ENCODE measurements at places on chromosomes 7 and 10. TPM values are rescaled to one million over a fixed set of nuclear protein-coding genes. Genes with fewer than 3 reads are reported as not detected.

DNA sequence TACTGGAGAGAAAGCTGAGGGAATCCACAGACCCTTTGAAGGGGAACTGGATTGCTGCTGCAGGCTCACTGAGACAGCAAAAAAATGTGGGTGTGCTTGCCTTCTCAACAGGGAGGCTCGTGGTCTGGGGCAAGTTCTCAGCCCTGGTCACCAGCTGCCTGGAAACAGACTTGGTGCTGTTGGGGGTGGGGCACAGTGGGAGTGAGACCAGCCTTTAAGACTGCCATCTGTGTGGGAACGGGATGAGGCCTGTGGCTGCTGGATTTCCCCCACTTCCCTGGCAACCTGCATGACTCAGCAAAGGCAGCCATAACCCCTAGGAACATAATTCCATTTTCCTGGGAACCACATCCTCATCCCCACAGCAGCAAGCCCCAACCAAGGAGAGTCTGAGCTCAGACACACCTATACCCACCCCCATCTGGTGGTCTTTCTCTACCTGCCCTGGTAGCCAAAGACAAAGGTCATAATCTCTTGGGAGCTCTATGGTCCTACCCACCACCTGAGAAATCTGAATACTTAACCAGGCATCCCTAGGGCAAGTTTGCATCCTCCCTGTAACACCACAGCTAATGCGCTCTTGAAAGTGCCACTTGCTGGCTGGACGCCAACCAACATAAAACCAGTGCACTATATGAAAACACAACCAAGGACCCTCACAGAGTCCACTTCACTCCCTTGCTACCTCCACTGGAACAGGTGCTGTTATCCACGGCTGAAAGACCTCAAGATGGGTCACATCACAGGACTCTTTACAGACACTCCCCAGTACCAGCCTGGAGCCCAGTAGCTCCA, 45.0 kb upstream of the TFEC start:
- DNase-seq: peak; percentile 8

The ASAH2B gene
- 3.6 TPM for total RNA-seq

GRCh38 chr10:104639590-104640338, 1.3 kb upstream of the SORCS3 start:
- peak; percentile 41 for DNase-seq

The OR2A12 gene
- not detected for total RNA-seq

DNA sequence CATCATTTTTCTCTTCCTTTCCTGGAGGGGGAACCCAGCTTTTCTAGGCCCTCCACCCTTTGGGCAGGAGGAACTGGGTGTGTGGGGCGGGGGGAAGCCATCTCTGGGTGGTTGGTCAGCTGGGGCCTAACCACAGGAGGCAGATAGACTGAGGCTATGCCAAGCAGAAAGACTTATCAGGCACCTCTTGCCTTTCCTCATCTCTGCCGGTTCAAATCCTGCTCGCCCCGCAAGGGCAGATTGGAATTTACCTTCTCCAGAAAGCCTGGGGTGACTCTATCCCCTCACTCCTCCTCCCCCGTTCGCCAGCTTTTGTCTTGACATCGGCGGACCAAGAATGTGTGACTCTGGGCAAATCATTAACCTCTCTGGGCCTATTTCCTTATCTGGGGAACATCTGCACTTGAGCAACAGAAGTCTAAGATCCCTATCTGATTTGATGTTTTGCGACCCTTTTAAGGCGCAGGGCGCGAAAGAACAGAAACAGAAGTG, 584 bp upstream of the GARS1 start:
- DNase-seq: peak; percentile 81

The COL17A1 gene
- total RNA-seq: not detected

The INMT gene
- total RNA-seq: not detected

The GPR85 gene
- total RNA-seq: not detected

GRCh38 chr7:117072620-117073118, 119.4 kb downstream of the ST7 start:
- no peak for DNase-seq

GRCh38 chr7:123054357-123055133, 59.0 kb upstream of the TAS2R16 start:
- no peak for DNase-seq

GRCh38 chr7:152615031-152615741, 60.8 kb downstream of the XRCC2 start:
- DNase-seq: no peak

DNA sequence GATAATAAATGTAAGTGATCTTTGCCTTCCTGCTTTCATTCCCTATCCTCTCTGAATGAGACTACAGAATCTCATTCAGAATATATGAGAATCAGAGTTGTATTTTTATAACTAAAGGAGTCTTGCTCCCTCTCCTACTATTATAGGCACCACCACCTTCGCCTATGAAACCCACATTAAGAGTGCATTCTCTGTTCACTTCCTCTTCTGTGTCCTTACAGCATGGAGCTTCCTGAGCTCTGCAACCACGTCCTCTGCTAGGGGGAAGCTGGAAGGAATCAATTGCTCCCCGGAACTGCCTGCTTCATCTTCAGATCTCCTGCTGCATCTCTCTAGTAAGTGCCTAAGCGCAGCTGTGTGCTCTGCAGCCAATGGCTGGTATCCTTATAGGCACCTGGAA, 820.7 kb downstream of the GRID1 start:
- no peak for DNase-seq

DNA sequence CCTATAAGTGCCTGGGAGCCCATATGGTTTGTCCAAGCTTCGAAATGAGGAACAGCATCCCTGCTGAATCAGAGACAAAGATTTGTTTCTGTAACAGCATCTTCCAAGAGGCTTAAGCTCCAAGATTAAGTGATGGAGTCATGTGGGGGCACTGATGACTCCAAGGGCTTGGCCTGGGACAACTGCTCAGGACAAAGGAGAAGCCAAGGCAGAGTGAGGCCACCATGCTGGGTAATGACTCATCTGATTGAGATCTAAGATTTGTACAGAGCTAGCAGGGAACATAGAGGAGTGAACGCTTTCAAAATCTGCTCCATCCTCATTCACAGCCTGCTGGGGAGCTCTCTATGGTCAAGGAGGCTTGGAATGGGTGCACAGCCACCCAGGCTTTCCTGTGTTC, 49.3 kb downstream of the C10orf120 start:
- DNase-seq: no peak

- DNase-seq: no peak
These were observed 6.9 kb downstream of the CHUK start for GRCh38 chr10:100222529-100222928.

The CCDC172 gene
- total RNA-seq: not detected

DNA sequence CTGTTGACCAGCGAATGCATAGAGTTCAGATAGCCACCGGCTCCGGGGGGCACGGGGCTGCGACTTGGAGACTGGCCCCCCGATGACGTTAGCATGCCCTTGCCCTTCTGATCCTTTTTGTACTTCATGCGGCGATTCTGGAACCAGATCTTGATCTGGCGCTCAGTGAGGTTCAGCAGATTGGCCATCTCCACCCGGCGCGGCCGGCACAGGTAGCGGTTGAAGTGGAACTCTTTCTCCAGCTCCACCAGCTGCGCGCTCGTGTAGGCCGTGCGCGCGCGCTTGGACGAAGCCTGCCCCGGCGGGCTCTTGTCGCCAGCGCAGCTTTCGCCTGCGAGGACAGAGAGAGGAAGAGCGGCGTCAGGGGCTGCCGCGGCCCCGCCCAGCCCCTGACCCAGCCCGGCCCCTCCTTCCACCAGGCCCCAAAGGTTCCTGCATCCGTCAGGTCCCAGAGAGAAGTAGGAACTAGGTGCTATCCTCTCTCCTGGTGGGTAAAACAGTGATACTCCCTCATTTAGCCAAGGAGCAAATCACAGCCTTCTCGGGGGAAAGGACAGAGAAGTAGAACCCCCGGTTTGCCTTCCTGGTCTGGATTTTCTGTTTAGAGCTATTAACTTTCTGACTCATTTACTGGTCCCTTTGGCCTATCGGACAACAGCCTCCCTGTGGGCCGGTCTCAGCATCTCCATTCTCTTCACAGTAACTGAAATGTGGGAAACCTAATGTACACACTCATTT, 6.1 kb upstream of the HOXA2 start:
- no peak for DNase-seq

DNA sequence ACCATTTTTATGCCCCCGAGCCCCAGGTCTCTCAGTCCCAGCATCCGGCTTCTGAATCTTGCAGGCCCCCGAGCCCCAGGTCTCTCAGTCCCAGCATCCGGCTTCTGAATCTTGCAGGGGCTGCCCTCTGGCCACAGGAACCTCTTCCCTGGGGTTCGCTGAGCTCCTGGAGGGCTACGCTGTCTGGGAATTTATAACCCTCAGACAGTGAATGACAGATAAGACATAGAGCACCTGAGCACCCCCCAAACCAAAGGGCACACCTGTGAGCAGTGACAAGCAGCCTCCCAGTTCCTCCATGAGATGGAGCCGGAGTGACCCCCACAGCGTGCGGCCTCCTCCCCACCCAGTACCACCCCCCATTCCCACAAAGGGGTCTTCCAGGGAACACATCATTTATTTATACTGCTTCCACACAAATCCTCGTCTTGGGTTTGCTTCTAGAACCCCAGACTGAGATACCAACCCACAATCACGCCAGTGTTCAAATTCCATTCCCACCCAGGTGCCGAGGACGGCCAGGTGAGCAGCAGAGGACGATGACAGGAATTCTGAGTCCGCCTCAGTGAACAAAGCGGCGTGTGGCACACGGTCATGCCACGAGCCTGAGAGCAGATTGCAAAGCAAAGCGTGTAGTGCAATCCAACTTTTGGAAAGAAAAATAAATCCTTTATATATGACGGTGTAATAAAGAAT, 57.7 kb upstream of the FAM20C start:
- DNase-seq: no peak

DNA sequence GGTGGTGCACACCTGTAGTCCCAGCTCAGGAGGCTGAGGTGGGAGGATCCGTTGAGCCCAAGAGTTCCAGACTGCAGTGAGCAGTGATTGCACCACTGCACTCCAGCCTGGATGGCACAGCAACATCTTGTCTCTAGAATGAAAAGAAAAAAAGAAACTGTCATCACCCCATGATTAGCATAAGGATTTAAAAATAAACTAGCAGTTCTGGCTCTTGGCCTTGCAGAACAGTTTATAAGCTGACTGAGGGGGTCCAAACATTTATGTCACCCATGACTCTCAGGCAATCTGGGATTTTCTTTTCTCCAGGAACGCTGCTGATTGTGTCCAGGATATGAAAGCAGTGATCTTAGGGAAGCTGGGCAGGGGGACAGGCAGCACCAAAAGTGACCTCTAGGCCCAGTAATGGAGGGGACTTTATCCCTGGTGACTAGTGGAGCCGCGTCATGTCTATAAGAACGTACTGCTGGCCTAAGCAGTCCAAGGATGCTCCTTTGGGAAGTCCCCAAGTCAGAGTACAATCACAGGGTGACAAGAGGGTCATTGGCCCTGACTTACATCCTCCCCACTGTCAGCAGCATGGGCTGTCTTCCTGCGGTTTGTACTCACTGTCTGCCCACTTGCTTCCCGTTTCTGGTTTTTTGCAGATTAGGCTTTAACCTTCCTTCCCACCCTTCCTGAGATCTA, 177.4 kb downstream of the ARHGAP12 start:
- no peak for DNase-seq

The IDI2 gene
- not detected for total RNA-seq

DNA sequence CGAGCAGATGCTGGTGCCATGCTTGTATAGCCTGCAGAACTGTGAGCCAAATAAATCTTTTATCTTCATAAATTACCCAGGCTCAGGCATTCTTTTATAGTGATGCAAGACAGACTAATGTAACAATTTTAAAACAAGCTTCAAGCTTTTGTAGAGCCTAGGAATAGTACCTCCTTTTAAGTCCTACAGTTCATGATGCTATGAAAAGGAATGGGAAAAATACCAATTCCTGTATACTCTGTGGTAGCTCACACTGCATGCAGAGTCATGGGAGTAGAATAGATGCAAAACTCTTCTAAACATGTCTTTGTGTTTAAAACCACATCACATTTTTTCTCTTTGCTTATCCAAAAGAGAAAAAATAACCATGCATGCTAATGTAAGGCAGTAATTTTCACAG, 66.6 kb upstream of the WNT16 start:
- DNase-seq: no peak

- DNase-seq: no peak
These were observed 65.5 kb downstream of the BPGM start for GRCh38 chr7:134712196-134712595.

DNA sequence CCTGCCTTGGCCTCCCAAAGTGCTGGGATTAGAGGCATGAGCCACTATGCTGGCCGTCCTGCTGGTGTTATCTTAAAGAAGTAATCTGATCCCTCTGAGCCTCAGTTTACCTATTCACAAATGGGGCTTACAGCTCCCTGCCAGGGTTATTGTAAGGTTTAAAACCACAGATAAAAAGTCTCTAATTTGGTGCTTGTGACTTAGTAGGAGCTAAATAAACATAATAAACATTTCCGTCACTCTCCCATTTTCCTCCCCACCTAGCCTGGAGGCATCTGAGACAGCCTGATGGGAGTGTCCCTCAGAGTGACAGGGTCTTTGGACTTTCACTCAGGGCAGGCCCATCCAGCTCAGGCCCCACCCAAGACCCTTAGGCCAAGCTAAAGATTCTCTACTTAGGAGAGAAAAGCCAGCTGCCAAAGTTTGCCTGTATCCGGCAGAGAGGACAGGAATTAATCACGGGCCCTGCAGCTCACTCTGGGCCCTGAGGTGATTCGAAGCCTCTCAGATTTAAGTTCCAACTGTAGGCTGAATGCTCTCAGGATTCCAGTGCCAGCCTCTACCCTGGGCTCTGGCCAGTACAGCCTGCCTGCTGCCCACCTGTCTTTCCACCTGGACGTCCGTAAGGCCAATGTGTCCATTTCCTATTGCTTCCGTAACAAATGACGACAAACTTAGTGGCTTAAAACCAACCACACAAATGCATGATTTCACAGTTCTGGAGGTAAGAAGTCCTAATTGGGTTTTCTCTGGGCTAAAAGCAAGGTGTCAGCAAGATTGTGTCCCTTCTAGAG, 21.8 kb upstream of the DUSP5 start:
- no peak for DNase-seq

GRCh38 chr7:155963356-155963755, 151.1 kb upstream of the SHH start:
- no peak for DNase-seq

The FAM237B gene
- not detected for total RNA-seq

GRCh38 chr7:103862302-103863035, 127.0 kb downstream of the RELN start:
- DNase-seq: no peak

The PRKCQ gene
- 9.8 TPM for total RNA-seq
